ENCODE measurements at places on chromosomes 5 and 9.

DNA sequence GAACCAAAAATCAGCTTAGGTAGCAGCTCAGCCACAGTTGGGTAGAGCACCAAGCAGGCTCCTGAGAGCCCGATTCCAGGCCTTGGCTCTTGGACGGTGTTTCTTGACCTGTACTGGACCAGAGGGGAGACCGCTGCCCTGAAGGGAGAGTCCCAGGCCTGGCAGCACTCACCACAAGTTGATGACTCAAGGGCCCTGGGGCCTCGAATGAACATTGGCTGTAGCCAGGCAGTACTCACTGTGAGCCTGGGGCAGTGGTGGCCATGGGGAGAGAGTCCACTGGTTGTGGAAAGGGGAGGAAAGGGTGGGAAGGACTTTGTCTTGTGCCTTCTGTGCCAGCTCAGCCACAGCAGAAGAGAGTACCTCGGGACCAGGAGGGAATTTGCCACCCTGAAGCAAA is 166.1 kb downstream of the EDIL3 start:
- no peak for DNase-seq

GRCh38 chr9:121182989-121183388 is 18.7 kb downstream of the RAB14 start:
- no peak for DNase-seq

DNA sequence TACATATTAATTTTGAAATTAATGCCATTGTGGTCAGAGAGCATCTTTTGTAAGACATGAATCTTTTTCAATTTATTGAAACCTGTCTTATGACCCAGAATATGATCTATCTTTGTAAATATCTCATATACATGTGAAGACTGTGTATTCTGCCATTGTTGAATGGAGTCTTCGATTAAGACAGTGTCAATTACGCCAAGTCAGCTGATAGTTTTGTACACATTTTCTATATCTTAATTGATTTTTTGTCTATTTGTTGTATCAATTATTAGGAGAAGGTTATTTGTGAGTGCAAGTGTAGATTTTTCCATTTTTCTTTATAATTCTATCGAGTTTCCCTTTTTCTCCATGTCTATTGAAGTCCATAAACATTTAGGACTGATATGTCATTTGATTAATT is 471.6 kb downstream of the MED10 start:
- no peak for DNase-seq

DNA sequence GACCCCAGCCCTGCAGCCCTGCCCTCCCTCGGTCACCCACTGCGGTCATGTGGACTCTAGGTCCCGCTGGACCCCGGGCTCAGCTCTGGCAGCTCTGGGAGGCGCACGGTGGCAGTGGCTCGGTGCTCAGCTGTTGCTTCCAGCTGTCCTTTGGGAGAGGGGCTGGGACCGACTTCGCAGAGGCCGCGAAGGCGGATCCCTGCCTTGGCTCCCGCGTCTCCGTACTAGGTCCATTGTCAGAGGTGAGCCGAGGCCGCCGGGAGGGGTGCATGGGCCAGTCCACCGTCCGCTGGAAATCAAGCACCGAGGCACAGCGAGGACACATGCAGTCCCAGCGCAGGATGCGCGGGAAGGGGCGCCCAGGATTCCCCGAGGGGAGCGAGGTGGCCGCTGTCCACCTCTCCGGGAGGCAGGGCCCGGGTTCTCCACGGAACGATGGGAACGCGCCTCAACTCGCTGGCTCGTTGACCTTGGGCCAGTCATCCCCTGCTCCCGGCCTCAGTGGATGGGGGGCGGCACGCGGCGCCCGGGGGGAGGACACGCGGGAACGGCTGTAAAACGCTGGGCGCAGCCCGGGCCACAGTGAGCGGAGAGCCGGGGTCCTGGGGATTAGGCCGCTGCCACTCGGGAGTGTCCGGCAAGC is 732 bp downstream of the GBGT1 start:
- no peak for DNase-seq

DNA sequence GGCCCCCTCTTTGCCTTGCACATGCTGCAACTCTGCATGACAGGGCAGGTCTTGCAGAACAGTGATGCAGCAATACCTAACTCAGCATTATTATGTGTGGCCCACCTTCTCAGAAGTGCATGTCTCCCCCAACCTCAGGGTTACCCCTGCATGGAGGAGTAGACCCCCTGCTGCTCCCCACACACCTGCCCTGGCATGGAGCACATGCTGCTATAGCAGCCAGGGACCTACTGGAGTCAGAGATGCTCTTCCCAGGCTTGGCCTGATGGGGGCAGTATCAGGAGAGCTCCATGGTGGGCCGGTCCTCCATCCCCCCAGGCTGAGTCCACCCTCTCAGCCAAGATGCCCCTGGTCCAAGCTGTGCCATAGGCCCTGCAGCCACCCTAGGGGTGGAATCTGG is 13.2 kb upstream of the BOD1 start:
- no peak for DNase-seq

DNA sequence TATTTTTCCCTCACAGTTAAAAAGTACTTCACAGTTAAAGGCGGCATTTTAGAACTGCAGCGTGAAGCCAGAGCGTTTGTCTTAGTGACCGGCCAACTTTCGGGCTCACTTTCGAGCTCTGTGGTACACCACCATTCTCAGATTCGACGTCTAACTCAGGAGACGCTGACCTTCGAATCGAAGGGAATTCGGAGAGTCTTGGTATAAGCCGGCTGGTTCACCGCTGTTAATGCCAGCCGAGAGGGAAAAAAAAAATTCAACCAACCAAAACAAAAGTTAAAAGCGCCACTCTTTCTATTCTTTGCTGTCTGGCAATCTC is 544 bp upstream of the SNX24 start:
- DNase-seq: no peak

- no peak for DNase-seq
Measured at GRCh38 chr9:108933231-108933717, 650 bp downstream of the ELP1 start.

- no peak for DNase-seq
Measured at GRCh38 chr9:110021891-110022290, 186.1 kb downstream of the C9orf152 start.

DNA sequence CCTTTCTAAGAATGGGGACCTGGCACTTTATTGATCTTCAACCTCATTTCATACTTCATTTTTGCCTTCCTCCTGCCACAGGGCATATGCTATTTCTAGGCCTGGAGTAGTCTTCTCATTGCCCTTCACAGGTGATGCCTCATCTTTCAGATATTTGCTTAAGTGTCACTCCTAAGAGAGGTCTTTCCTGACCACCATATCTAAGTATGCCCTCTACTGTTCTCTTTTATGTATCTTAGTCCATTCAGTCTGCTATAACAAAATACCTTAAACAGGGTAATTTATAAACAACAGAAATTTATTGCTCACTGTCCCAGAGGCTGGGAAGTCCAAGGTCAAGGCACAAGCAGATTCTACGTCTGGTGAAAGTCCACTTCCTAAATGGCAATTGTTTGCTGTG is 99.1 kb downstream of the ADAMTS6 start:
- no peak for DNase-seq

DNA sequence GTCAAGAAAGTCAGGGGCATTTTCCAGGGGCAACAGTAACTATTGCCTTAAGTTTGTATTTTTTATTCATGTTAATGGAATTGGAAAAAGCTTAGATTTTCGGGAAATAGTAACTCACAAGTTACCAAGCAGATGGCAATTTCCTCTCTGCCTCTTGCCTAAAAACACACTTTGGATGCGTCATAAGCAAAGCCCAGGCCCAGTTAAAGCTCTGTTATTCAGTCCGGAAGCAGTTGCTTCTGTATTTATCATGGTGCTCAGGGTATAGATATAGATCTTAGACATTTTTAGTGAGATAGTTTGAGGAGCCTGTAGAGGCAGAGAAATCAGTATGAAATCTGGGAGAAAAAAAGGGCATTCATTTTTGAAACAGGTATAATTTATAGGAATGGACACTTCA is 260.3 kb upstream of the TNC start:
- no peak for DNase-seq

DNA sequence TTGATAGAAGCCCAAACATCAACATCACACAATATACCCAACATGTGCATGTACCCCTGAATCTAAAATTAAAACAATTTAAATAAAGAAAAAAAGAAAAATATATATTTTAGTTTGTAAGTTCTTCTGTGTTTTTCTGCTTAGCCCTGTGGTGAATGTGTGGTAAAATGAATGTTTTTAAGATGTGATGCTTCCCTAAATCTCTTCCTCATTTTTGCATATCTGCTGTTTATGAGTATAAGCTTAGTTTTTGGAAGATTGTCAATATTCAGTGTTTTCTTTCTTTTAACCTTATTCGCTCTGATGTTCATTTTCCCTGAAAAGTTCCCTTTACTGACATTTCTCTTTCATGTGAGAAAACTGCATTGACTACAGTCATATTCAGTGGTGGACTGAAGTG is 44.4 kb upstream of the DAB2 start:
- DNase-seq: no peak

GRCh38 chr5:142713121-142713706 is 27.3 kb upstream of the FGF1 start:
- DNase-seq: peak; percentile 69

GRCh38 chr5:36631620-36632362 is 25.4 kb downstream of the SLC1A3 start:
- no peak for DNase-seq

- DNase-seq: no peak
Measured at GRCh38 chr9:108163321-108164005, 673.9 kb upstream of the KLF4 start.

DNA sequence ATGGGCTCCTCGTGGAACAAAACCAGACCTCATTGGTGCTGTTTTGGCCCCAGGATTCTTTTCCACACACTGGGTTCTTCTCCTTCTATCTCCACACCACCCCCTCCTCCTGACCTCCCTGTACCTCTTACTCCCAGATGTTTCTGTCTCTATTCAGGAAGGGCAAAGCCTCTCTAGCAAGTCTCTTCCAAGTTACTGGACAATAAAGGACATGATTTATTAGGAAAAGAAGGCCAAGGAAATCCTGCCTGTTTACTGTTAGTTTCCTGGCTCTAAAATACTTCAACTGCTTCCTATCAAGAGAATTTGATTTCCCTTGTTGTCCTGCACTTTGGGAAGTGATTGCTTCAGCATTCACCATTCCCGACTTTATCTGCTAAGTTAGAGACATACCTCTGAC is 262.0 kb downstream of the SAXO1 start:
- no peak for DNase-seq

DNA sequence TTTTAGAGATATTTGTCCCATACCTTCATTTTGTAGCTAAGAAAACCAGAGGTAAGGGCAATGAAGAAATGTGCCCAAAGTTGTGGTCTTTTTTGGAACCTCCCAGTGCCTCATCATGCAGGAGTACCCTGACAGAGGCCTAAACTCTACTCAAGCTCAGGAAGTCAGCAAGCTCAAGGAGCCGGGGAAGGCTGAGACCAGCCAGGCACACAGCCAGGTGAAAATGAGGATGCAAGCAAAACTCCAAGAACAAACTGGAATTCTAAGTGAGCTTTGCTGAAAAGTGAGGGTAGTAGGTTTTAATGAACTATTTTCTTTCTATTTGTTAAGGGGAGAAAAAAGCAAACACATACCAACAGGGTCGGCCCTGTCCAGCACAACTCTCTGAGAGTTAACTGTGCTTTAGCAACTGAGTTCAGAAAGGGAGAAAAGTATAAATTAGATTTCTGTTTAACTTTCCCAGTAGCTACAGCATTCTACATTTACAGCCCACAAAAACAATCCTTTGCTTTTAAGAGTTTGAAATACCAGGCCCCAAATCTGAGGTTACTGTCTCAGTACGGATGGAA is 146.4 kb downstream of the GNAQ start:
- DNase-seq: no peak

DNA sequence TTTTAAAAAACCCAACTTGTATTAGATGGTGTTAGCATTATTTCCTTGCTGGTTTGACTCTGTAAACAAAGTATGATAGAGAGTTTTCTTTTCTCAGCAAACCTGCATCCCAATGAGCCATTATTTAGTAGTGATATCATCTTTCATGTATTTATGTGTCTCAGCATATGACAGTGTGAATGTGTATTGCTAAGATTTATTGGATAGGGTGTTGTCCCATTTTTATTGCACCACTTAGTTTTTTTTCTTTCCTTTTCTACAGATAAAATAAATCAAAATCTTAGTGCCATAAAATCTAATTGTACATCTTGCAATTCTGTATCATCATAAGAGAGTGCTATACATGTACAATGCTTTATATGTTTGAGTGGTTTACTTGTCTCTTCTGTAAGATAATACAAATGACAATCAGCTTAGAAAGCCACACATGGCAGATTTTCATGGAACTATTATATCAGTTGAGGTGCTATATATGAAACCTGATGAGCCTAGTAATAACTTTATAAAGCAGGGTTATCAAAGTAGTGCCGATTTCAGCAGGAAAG is 149.2 kb upstream of the CYLC2 start:
- no peak for DNase-seq

DNA sequence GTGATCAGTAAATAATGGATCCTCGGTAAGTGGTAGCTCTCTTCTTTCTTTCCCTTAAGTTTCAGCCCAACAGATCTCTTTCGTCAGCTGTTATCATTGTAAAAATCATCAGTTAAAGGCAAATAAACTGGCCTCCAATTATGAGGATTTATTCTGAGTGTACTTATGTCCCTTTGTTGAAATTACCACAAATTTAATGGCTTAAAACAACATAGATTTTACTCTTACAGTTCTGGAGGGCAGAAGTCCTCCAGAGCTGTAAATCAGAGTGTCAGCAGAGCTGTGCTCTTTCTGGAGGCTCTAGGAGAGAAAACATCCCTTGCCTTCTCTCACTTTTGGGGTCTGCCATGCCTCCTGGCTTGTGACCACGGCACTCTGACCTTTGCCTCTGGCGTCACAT is 104.6 kb downstream of the INSYN2B start:
- no peak for DNase-seq

DNA sequence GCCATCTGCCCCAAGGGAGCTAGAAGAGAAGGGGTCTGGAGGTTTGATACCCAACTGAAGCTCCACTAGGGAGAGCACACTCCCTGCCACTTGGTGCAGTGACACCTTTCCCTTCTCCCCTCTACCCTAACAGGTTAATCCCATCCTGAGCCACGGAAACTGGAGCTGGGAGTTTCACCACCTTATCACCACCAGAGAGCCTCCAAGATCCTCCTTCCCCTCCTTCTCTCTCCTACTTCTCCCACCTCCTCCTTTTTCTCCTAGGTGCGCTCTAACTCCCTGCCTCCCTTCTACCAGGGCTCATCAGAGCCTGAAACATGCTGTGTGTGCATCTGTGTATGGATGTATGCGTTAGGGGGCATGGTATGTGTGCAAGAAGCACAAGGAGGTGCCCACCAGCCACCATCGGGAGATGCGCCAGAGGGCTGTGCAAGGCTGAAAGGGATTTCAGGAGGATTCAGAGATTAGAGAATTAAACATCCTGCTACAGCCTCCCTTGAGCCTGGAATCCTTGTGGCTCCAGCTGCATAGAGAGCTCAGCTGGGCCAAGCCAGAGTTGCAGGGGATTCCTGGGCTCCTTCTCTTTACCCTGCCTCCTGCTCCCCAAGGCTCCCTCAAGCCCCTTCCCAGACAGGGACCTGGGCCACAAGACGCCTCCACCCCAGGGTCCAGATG is 89.8 kb downstream of the PCDH1 start:
- no peak for DNase-seq

- no peak for DNase-seq
Measured at GRCh38 chr5:38029397-38030065, 189.7 kb upstream of the GDNF start.

All from activated CD8-positive, alpha-beta memory T cell treated with anti-CD3 and anti-CD28 coated beads for 4 hours (primary cell).